ENCODE measurements at places on chromosomes 5 and 9.

DNA sequence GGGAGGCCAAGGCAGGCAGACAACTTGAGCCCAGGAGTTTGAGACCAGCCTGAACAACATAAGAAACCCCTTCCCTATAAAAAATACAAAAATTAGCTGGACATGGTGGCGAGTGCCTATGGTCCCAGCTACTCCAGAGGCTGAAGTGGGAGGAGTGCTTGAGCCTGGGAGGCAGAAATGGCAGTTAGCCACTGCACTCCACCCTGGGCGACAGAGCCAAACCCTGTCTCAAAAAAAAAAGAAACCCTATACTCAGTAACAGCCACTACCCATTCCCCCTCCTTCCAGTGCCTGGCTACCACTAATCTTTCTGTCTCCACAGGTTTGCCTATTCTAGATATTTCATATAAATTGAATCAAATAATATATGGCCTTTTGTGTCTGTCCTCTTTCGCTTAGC, 14.3 kb upstream of the SIL1 start:
- DNase-seq = no peak

- DNase-seq = no peak
These were observed at the start of gene GABRA1 for GRCh38 chr5:161847941-161848391. Gene GABRA1, plus strand, starts transcription at chr5:161848120. Its CDS starts 2,691 bp downstream, at chr5:161850811.

DNA sequence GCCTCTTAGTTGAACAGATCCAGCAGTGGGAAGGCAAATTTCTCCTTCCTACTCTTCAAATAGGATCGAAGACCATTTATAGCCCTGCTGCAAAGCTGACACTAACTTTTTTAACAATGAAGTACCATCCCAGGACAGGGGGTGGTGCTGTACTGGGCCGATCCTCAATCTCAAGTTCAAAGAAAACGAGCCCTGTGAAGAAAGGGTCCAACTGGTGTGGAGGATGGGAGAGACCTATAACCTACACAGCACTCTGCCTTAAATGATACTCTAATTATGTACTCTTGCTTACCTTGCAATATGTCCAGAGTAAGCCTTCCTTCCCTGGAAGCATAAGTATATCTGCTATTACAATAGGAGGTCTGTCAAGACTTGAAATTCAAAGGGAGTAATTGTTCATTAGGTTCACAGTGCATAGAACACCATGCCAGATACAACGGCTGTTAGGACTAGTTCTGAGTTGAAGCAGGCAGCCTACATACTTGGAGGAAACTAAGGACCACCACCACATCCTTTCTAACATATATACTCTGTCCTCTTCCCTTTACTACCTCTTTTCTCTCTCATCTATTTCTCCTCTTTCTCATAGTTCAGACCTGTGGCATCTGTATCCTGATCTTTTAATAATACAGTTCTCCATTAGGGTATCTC, 6.2 kb downstream of the ETF1 start:
- peak; percentile 20 for DNase-seq

GRCh38 chr9:136697146-136697820, 10.0 kb upstream of the AGPAT2 start:
- DNase-seq = peak; percentile 25

DNA sequence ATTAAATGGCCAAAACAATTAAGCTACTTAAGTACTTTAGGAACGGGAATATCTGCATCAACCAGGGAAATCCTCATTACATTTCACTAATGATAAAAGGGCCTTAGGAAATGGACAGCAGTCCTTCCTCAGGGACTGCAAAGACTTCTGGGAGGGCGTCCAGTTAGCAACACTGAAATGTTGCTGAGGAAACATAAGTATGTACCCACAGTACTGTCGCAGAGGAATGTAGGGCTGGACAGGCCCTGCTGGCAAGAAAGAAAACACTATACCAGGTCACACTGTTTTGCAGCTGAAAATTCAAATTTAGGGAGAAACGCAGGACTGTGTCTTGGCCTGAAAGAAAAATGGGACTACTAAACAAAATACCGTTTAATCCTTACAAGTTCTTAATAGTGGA, 1.3 kb downstream of the C5orf15 start:
- DNase-seq = no peak

GRCh38 chr5:16690243-16690852, 73.6 kb upstream of the RETREG1 start:
- DNase-seq = peak; percentile 72

GRCh38 chr5:122384739-122385235, 72.8 kb downstream of the SNCAIP start:
- DNase-seq = no peak

GRCh38 chr5:177369645-177370440, 12.1 kb downstream of the RGS14 start:
- no peak for DNase-seq

DNA sequence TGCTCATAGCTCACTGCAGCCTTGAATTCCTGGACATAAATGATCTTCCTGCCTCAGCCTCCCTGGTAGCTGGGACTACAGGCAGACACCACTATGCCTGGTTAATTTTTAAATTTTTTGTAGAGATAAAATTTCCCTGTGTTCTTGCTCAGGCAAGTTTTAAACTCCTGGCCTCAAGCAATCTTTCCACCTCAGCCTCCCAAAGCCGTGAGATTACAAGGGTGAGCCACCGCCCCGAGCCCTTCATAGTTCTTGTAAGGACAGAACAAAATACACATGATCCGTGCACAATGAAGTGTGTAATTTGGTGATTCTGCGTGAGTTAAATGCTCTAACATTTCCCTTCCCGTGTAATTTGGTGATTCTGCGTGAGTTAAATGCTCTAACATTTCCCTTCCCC, 27.7 kb upstream of the MYO10 start:
- DNase-seq = no peak

GRCh38 chr9:74973714-74974113, 21.0 kb upstream of the C9orf40 start:
- no peak for DNase-seq

DNA sequence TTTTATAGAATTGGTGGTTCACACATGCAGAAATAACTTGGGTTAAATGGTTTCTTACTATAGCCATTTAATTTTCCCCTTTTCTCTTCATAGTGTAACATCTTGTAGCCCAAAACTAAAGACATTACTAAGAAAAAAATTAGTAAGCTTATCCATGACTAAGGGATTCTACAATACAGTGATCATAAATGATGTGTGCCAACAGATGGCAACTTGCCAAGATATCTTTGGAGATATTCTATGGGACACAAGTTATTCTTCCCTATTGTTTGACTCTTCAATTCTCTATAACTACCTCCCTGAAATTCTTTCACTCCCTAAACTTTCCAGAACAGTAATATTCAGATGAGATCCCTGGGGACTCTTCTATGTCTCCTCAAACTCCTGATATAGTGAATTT, 580.6 kb downstream of the PTPRD start:
- no peak for DNase-seq
